ENCODE measurements at places on chromosomes 2 and 18. TPM values are rescaled to one million over a fixed set of nuclear protein-coding genes. Genes with fewer than 3 reads are reported as not detected.
A peak's percentile ranks its signal among the peaks of the same experiment; 100 is the strongest.

SNORC gene
- 0.65 TPM for total RNA-seq

OTOS gene
- not detected for total RNA-seq

ABHD1 gene
- not detected for total RNA-seq

ZC3H6 gene
- total RNA-seq, result 2.4 TPM

G6PC2 gene
- total RNA-seq, result not detected

DSG2 gene
- total RNA-seq, result 144 TPM

CCBE1 gene
- total RNA-seq, result 39.0 TPM

TYMS gene
- 48.0 TPM for total RNA-seq

- DNase-seq, result no peak
Observed at GRCh38 chr2:233319256-233319655, 11.6 kb downstream of the SAG start.

DNA sequence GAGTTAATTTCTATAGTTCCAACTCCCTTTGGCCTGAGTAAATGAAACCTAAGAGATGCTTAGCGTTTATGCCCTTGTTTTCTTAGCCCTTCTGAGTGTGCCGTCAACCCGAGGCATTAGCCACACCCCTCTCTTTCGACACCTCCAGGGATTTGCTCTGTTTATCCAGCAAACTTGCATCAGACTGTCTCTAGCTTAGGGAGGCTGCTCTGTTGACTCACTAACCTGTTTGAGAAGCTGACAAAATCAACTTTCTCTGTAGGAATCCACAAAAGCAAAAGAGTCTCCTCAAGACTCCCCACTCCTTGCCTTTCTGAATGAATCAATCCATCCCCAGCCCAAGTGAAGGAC is 317.6 kb downstream of the TNS1 start:
- peak; percentile 74 for DNase-seq

GRCh38 chr2:167875529-167875928 is 371.9 kb downstream of the STK39 start:
- no peak for DNase-seq

DNA sequence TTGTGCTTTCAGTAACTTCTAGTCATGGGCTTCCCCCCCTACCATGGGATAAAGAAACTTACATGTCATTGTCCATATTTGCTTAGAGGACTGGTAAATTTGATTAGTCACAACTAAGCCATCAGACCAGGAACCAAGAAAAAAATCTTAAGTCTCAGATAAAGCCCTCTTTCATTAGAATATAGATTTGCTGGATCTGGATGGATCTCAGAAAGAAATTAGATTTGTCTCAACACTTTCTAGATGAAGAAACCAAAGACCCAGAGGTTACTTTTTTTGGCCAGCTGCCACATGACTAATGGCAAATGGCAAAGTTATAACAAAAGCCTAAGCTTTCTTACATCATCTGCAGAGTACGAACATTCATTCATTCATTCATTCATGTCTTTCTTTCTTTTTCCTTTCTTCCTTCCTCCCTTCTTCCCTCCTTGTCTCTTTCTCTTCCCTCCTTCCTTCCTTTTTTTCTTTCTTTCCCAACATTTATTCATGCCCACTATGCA is 60.2 kb downstream of the CDCA7 start:
- DNase-seq, result peak; percentile 81

GRCh38 chr2:71995067-71995665 is 152.5 kb downstream of the CYP26B1 start:
- DNase-seq, result no peak

GRCh38 chr2:76288146-76288545 is 577.4 kb upstream of the GCFC2 start:
- DNase-seq, result no peak

- no peak for DNase-seq
Observed at GRCh38 chr2:126862730-126863129, 36.0 kb upstream of the TEX51 start.

DNA sequence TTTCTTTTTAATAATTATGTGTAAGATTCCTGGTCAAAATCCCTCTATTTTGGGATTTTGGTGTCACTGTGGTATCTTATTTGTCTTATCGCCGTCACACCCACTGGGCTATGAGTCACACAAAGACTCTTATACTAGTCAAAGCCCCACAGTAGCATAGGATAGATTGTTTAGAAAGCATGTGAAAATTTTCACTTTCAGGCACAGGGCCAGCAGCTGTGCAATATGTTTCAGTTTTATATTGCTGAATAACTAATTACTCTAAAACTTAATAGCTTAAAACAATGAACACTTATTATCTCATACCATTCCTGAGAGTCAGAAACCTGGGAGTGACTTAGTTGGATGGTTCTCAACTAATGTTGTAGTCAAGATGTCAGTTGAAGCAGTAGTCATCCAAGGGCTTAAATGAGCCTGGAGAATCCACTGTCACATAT is 24.0 kb downstream of the CFAP210 start:
- no peak for DNase-seq

DNA sequence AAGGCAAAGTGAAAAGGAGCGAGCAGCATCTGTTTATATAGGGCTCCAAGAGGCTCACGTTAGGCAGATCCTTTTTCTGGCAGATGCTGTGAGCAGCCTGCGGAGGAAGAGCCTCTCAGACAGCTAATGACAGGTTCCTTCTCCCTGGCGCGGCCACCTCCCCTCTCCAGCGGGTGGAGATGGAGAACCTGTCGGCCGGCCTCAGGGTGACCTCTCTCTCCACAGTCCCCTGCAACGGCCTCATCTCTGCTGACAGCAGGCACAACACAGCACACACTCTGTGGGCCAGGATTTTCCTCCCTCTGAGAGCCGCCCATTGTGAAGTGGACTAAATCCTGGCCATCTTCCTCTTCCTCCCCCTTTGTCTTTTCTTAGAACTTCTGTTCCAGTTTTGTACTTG is 119.8 kb downstream of the PRKCE start:
- DNase-seq, result no peak

- no peak for DNase-seq
Observed at GRCh38 chr2:218984239-218985020, 554 bp downstream of the FEV start.

GRCh38 chr2:112787729-112788393 is 3.6 kb upstream of the IL1A start:
- DNase-seq, result no peak

Data from foreskin keratinocyte (primary cell).